Endothelial cell of umbilical vein (primary cell): ENCODE measurements at places on chromosomes 11 and 22. TPM values are rescaled to one million over a fixed set of nuclear protein-coding genes. Genes with fewer than 3 reads are reported as not detected.
A peak's percentile ranks its signal among the peaks of the same experiment; 100 is the strongest.

GRCh38 chr11:83070044-83070701 is 1.5 kb downstream of the RAB30 start:
- DNase-seq: peak; percentile 70

GRCh38 chr11:7376386-7376785 is 108.9 kb upstream of the OLFML1 start:
- DNase-seq: no peak

DNA sequence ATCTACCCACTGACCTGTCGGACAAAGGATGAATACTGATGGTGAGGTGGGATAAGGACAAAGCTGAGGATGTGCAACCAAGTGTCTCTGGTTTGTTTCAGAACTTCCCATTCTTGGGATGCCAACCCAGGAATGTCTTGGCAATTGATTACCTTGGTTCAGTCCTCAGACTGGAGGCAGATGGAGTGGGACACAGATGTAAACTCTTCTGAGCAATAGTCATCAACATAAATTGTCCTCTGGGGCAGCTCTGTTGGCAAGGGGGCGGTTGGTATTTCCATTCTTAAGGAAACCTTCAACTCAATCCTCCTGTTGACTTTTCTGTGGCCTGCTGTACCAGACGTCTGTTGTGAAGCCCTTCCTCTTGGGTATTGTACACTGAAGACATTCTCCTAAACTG is 6.8 kb downstream of the ABTB2 start:
- DNase-seq: no peak

GRCh38 chr22:30225220-30225927 is 21.2 kb downstream of the LIF start:
- no peak for DNase-seq

XKR3 gene
- not detected in 2 replicates for total RNA-seq

KCNJ4 gene
- total RNA-seq: not detected in 2 replicates

P2RX6 gene
- total RNA-seq: not detected in 2 replicates

GRCh38 chr11:121206810-121207209 is 85.8 kb upstream of the SC5D start:
- DNase-seq: no peak

GRCh38 chr11:25993016-25993415 is 338.9 kb upstream of the ANO3 start:
- DNase-seq: no peak

DNA sequence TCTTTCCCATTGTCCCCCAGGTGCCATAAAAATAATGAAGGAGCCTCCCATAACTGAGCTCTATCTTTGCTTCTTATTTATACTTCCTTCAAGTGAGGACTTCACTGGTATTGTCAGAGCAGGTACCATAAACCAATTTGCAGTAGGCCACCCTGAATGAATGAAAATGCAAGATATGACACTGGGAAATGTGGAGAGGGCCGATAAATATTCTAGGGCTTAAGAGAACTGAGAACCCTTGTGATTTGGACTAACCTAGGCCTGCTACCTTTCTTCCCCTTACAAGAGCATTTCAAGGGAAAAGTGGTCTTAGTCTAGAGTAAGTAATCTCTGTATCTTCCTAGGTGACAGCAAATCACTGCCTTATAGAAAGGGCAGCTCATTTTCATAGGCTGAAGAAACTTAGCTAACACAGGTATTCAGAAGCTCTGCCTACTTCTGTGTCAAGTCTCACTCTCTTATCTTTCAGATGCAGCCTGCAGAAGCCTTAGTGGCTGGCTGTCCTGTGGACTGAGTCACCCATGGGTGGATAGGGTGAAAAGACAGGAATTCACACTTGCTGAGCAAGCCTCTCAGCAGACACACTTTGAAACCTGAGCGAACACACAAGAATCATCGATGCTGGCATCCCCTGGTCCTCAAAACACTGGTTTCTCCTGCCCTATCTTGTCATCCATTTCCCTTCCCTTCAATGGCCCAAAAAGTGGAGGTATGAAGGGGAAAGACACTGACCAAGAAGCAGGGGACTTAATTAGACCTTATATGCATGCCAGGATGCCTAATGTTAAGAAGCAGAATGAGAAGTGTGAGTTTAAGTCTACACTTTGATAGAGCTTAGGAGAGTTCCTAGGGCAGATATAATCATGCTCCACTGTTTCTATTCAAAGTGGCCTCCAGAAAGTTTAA is 15.2 kb downstream of the NRIP3 start:
- DNase-seq: no peak

DNA sequence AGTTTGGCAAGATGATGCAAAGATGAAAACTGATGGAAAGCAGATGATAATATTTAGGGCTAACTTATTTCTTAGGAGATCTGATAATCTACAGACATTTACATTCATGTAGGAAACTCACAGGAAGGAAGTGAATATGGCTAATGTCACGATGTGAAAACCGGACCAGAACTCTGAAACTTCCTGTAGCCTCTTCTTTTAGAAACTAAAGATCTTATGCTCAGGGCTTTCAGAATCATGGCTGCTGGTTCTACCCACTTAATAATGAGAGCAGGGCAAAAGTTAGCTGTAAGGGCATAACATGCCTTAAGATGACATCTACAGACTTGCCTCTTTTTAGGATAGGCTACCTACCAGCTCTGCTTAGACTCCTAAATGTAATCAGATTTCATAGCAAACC is 15.2 kb downstream of the CPSF7 start:
- DNase-seq: no peak

GRCh38 chr22:50463188-50463900 is 11.5 kb downstream of the SBF1 start:
- DNase-seq: no peak

GRCh38 chr11:59216641-59217564 is 4.2 kb upstream of the MPEG1 start:
- no peak for DNase-seq

PIH1D2 gene
- 1.3 and 1.8 TPM in 2 replicates for total RNA-seq

OR52I2 gene
- total RNA-seq: not detected in 2 replicates

CCDC73 gene
- total RNA-seq: not detected in 2 replicates

OR2AG1 gene
- total RNA-seq: not detected in 2 replicates

DNA sequence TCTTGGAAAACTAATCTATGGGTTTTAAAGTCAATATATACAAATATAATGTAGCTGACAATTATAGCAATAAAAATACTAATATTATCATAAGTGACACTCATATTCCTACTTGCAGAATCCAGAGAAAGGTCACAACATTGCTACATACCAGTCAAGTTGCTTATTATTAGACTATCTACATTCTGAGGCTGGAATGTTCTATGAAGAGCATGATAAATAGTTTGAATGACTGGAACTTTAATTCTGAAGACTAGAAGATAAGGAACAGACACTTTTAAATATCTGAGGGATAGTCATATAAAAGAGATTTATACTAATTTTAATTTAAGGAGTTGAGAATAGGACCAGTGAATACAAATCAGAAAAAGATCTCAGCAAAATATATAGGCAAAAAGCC is 146.0 kb downstream of the GUCY1A2 start:
- no peak for DNase-seq

OR4C46 gene
- total RNA-seq: not detected in 2 replicates

ISX gene
- not detected in 2 replicates for total RNA-seq

DNA sequence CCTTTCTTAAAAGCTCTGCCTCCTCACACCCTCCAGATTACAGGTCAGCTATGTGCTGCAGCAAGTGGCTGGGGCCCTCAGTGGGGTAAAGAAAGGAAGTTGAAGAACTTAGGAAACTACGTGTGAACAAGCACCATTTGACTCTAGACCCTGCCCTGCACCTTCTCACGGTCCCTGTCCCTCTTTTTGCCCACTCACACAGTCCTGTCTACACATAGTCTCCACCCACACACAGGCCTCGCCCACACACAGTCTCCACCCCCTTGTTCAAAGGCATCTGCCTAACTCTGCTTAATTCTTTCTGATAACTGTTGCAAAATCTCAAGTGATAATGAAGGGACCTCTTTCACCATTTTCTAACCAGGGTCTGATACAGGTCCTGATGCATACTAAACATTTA is 59.0 kb downstream of the TMPRSS5 start:
- DNase-seq: no peak

DNA sequence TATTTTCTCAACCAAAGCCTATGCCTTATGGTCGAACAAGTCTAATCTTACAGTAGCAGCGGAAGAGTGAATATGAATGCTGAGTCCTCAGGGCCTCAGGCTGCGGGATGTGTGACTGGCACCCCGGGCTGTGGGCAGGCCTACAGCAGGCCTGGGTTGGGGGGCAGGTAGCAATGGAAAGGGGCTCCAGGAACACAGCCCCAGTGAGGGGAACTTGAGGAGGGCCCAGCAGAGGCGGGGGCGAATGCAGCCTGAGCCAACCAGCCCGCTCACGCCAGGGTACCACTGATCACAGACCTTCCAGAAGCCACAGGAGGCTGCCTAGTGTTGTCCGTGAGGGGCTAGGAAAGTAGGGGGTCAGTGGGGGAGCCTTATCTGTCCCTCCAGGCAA is 11.3 kb upstream of the CD5 start:
- DNase-seq: no peak

DNA sequence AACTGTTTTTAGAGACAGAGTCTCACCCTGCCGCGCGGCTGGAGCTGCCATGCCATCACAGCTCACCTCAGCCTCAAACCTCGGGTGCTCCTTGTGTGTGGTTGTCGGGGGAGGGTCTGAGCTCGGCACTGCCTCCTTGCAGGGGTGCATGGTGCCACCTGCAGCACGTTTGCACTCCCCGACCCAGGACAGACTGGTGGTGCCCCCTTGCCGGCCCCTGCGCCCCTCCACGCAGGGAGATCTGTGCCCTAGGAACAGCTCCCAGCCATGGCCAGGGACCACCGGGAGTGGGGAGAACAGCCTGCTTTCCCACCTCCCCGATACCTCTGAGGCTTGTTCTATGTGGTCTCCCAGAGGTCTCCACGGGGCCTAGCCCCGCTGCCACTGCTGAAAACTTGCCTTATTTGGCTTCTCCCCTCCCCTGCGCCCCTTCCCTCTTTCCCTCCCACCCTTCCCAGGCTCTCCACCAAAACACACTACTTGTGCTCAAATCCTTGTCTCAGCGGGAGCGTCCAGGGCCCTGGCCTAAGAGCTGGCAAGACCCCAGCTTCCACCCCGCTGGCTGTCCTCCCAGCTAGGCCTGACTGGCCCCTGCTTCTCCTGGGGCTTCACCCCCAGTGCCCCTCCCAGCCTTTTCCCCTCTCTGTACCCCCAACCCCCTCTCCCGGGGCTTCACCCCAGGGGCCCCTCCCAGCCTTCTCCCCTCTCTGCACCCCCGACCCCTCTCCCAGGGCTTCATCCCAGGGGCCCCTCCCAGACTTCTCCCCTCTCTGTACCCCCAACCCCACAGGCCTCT is 13.4 kb upstream of the TPCN2 start:
- DNase-seq: no peak

NAALADL1 gene
- total RNA-seq: 4.4 and 6.8 TPM in 2 replicates

HORMAD2 gene
- not detected in 2 replicates for total RNA-seq

GRCh38 chr11:102421261-102421660 is 31.3 kb downstream of the TMEM123 start:
- no peak for DNase-seq

DNA sequence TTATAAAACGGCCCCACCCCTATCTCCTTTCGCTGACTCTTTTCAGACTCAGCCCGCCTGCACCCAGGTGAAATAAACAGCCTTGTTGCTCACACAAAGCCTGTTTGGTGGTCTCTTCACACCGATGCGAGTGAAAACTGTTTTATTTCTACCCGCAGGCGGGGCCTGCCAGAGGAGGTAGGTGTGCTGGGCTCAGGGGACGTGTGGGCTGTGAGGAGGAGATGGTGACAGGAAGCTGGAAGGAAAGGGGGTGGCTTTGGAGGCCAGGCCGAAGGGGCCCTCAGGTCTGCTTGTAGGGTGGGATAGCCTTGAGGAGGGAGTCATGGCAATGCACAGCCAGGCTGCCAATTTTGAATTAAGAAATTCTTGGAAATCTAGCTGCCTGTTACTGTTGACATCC is 21.3 kb upstream of the KRTAP5-7 start:
- no peak for DNase-seq

DNA sequence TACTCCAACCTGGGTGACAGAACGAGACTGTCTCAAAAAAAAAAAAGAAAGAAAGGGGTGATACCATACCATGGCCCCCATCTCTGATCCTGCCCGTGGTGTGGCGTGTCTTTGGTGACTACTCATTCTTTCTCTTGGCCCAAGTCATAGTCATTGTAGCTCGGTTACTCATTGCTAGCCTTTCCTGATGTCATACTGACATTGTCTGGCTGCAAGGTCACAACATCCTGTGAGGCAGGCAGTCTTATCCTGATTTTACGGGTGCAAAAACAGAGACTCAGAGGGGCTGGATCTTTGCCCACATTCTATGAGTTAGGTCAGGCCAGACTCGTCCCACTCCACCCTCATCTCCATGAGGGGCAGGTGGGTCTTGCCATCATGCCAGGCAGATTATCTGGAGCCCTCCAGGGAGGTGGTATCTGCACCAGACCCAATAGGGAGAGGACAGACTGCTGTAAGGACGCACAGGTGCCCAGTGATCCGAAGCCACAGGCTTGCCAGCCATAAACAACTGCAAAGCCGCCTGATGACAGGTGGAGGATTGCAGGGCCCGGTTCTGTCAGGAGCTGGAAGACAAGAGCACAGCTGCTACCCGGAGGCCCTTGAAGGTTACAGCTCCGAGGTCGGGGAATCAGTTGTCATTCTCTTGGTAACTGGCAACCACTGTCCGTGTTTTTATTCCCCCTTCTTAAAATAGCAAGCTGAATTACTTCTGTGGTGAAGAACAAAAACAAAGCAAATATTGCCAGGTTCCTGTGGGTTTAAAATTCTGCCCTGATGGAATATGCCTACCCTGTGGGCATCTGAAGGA is 13.8 kb downstream of the TOM1 start:
- peak; percentile 93 for DNase-seq

DNA sequence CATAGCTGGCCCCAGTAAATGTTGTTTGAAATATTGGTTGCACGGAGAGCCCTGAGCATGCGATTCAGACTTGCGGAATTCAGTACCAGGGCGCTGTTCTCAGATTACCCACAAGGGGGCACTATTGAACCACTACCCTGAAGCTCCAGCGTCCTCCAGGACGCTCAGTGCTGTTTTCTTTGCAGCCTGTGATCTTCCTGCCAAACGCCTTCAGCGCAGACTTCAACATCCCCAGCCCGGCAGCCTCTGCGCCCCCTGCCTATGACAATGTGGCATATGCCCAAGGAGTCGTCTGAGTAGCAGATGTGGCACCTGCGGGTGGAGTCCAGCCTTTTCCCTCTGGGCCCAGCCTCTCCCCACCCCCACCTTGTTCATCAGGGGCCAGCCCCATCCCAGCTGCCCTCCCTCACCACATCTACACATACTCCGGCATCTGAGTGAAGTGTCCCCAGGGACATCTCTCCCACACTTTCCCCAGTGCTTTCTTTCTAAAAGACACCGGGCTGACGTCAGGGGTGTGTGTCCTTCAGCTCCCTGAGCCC is 9.6 kb upstream of the MS4A10 start:
- DNase-seq: peak; percentile 95

GRCh38 chr11:70421123-70421522 is 22.8 kb downstream of the CTTN start:
- no peak for DNase-seq

GRCh38 chr11:69947059-69947792 is 128.0 kb upstream of the FGF3 start:
- no peak for DNase-seq
